ENCODE measurements at places on chromosomes 11 and 22.

DNA sequence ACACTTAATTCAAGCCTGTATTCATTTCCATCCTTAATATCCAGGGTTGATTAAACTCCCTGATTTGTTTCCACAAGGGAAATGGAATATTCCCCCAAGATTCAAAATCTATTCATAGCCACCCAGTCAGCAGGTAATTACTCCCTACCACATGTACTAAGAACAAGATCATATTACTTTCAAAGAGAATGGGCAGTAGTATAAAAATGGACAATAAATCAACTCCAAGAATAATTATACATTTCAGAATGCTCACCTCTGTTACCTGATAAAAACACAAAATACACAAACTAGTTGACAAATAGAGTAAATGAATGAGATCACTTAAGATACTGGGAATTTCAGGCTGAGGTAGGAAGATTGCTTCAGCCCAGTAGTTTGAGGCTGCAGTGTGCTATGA, 8.5 kb upstream of the FEZ1 start:
- no peak for ATAC-seq

DNA sequence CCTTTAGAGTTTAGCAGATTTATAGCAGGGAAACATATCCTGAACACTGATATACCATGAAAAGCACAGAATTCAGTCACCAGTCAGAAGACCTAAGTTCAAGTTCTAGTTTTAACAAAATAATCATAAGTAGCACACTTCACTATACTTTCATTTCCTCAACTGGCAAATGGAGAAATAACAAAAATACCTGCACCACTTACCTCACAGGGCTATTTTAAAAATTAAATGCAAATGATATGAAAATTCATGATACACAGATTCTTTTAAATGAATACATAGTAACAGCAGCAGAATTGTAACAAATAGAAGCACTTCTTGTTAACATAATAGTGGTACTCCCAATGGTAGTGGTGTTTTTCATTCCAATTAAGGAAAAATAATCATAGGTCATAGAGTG, 139.0 kb downstream of the FCHSD2 start:
- no peak for ATAC-seq

- no peak for ATAC-seq
Observed at GRCh38 chr11:96794152-96794551, 404.3 kb downstream of the JRKL start.

DNA sequence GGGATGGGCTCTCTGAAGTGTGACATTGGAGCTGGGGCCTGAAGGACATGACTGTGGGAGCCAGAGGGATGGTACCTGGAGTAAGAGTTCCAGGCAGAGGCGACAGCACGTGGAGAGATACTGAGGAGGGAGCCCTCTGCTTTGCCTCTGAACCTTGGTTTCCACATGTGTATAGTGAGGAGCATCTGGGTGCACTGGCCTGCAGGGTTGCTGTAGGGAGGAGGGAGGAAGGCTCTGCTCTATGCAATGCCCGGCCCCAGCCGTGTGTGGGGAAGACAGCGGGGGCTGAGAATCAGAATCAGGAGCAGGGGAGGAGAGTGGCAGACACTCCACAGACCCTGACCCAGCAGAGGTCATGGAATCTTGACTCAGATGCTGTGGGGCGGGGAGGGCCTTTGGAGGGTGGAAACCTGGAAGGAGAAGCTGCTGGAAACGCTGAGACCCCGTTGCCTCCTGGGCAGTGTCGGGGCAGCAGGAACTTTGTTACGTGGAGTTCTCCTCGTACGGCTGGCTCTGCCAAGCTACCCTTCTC, 4.0 kb downstream of the SCYL1 start:
- no peak for ATAC-seq

DNA sequence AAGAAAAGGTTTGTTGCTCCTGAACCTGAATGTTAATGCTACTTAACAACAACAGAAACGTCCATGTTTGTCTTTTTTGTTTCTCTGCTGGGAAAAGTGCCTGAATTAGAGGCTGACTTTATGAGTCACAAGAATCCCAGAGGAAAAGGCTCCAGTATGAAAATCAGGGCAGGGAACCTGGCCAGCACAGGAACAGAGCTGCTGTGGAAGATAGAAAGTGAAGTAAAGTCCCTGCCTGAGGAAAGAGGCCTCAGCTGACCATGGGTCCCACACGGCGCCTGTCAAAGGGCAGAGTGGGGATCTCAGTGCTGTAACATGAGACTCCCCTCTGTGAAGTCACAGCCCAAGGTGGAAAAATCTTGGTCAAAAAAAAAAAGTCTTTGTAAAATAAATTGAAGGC, 632.3 kb upstream of the CCDC90B start:
- ATAC-seq = no peak

DNA sequence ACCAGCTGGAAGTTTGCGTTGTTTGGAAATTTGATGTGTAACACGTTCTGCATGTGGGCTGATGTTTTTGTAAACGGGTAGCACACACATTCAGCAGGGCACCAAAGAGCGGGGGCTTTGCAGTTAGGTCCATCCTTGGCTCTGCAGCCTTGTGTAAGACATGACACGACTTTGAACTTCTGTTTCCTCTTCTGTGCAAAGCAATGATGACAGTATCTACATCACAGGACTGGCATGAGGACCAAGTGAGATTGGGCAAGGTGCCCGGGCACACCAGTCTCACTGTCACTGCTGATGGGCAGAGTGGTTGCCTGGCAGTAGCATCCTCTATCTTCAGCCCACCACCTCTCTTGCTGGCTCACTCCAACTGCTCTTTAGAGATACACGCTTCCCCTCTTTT, 3.3 kb downstream of the TCN2 start:
- no peak for ATAC-seq

GRCh38 chr22:47121791-47122190, 359.3 kb downstream of the TBC1D22A start:
- ATAC-seq = no peak

DNA sequence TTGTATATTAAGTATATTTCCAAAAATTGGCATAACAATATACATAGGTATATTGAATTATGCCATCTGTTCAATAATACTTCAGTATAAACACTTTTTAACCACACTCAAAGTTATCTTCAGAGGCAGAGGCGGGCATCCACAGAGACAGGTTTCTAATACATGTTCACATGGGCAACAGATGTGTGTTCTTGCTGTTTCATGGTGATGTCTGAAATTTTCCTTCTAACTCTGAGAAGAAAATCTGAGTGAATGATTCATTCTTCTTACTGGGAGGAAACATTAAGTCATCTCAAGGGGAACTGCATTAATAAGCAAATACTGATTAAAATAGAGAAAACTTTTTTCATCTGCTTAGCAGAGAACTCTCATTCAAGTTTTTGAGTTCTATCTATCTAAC, 1074.5 kb downstream of the LRRC4C start:
- no peak for ATAC-seq

DNA sequence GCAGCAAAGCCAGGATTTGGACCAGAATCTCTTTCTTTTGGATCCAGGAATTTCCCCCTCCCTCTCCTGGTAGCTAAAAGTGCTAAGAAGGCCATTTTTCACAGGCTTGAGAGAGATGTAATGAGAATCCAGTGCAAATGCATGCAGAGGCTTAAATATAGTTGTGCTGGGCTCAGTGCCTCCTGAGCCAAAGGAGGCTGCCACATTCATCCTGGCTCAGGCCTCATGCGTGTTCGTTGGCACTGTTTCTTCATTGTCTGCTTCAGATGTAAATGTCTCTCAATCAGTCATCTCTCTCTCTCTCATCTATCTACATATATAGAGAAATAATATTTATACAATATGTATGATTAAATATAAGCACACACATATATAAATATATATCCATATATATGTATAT, 83.6 kb downstream of the INSC start:
- ATAC-seq = peak; percentile 40

DNA sequence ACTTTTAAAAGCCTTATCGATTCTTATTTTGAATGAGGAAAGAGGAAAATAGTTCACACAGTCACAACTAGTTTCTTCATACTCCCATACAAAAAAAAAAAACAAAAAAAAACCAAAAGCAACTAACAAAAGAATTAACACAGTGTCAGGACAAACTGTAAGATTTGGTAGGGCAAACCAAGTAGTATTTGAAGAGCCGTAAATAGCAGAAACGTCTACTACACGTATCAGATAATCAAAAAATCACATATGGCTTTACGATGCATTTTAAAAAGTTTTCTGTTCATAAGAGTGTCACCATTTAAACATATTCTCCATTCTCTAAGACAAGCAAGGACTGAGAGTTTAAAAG, 2.3 kb downstream of the PICALM start:
- ATAC-seq = no peak

GRCh38 chr22:40605761-40606160, 30.8 kb downstream of the MRTFA start:
- no peak for ATAC-seq

GRCh38 chr22:26053737-26054316, 115.4 kb upstream of the SEZ6L start:
- no peak for ATAC-seq

GRCh38 chr22:47784367-47784983, 1022.0 kb downstream of the TBC1D22A start:
- ATAC-seq = no peak

DNA sequence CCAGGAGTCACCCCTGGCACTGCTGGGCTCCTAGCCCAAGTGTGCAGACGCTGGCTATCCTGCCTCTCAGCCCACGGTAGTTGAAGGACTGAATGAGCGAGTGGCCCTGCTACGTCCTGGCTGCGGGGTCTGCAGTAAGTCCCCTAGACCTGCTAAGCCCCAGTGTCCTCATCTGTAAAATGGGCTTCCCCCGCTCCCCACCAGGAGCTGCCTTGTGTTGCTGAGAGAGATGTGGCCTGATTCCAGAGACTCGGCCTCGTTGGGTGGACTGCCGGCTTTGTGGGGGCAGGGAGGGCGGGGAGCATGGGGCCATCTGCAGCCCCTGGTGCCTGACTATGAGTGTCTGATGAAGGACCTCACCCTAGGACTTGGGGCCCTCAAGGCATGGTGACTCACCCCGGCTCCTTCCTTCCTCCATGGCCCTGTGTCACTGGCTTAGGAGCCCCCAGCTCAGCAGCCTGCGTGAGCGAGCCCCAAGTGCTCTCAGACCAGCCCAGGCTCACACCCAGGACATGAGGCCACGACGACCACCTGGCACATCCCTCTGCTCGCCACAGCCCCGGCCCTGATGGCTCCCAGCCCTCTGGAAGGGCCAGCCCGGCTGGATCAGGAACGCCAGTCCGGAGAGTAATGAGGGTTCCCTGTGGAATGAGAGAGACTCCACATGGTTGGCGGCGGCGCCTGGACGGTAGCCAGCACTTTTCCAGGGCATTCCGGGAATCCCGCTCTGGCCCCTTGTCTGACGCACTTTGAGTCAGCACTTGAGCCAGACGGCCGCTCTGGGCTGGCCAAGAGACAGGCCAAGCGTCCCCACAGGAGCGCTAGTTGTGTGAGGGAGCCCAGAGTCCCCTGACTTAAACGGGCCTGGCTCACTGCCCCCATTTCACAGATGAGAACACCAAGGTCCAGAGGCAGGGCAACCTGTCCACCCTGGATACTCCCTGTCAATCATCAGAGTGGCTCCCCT, 50.5 kb upstream of the SHISAL1 start:
- no peak for ATAC-seq

DNA sequence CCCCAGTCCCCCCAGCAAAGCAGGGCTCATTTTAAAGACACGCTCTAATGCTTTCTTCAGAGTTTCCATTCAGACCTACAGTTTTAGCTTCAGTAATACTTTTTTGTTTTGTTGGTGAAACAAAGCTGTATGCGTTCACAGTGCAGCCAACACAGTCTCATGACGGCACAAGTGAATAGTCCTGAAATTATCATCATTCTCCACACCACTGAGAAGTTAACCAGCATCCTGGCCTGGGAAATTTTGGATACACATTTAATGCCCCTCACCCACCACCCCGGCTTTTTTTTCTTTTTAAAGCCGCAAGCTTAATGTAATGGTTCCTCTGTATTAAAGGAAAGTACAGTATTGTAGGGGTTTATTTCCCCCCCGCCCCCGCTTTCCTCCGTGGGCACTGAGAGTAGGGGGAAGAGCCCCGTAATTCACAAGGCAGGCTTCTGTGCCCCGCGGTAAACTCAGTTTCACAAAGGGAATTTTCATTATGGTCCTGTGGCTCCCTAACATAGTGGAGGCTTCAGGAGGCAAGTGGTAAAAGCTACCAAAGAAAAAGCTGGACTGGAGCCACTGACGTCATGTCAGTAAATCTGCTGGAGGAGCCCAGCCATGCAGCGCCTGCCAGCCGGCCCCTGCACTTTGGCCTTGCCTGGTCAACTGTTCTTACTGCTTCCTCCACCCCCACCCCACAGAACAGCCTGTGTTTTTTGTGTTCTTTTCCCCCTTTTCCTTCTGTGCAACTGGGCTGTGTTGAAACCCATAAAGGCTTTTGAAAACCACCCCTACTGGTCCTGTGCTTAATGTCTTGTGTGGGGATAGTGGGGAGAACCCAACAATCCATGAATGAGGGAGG, 18.2 kb downstream of the TEAD1 start:
- peak; percentile 13 for ATAC-seq

All from motor neuron (in vitro differentiated cells).